ENCODE measurements at places on chromosomes 5 and 9.
A peak's percentile ranks its signal among the peaks of the same experiment; 100 is the strongest.

DNA sequence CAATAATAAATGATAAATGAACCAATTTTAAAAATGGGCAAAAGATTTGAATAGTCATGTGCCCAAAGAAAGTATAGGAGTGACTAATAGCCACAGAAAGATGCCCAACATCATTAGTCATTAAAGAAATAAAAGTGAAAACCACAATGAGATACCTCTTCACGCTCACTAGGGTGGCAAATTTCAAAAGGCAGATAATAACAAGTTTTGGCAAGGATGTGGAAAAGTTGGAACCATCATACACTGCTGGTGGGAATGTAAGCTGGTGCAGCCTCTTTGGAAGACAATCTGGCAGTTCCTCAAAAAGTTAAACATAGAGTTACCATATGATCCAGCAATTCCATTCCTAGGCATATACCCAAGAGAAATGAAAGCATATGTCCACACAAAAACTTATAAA lies 1819.8 kb downstream of the MAT2B start:
- no peak for DNase-seq

- no peak for DNase-seq
These were observed 37.7 kb upstream of the CSNK1G3 start for GRCh38 chr5:123474228-123474627.

- peak; percentile 19 for DNase-seq
These were observed 252.4 kb upstream of the NFIL3 start for GRCh38 chr9:91676046-91676445.

DNA sequence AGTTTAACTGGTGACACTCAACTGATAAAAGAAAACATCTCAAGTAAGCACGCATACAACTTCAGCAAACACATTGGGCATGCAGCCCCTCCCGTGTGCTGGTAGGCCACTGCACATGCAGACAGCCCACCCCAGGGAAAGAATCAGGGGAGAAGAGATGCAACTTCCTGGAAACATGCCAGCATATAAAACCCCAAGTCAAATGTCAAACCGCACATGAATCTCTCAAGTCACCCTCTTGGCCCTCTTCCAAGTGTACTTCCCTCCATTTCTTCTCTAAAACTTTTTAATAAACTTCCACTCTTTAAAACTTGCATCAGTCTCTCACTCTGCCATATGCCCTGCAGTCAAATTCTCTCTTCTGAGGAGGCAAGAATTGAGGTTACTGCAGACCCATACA lies 732.7 kb downstream of the SEMA5A start:
- peak; percentile 39 for DNase-seq

- DNase-seq = no peak
These were observed 44.9 kb upstream of the RETREG1 start for GRCh38 chr5:16661713-16662112.

DNA sequence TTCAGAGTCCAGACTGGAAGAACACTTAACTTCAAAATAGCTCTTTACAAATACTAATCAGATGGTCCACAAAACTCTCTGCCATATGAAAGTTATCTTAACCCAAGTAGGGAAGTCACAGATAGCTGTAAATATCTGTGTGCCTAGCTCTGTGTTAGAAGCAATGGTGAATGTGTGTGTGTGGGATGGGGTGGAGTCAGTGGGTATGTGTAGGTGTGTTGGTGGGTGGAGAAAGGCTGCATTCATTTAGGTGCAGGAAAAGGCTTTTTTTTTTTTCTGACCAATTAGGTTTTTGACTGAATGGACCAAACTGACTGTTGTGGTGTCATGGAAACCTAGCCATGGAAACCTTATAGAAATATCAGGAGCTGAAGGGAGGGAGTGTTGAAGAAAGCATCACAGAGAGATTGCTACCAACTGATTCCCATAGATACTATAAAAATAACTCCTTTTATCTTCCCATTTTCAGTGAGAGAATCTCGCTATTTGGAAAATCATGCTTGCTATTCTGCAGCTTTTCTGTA lies 156.2 kb upstream of the NR3C1 start:
- DNase-seq = no peak

DNA sequence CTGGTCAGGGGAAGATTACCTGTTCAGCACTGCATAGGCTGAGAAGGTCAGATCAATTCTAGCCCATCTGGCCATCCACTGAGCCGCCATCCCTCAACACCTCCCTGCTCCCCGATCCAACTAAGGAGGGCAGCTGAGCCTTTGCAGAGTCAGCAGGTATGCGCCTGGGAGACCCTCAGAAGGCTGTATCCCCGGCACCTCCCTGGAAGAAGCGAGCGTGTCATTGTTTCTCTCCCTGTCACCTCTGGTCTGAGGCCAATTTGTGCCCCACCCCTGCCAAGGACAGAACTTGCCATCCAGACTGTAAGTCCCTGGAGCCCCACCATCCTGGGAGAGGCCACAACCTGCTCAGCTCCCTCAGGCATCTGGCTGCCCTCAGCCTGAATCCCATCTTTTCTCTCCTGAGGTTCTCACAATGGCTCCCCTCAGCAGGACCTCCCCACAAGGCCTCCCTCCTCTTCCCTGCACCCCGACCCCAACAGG lies 2.6 kb downstream of the CLTB start:
- no peak for DNase-seq

GRCh38 chr5:8908055-8908683 lies 637.7 kb downstream of the SEMA5A start:
- DNase-seq = peak; percentile 44
